ENCODE measurements at places on chromosomes 13 and 19.

GRCh38 chr13:28392896-28393505 is 101.9 kb downstream of the FLT1 start:
- DNase-seq: no peak

GRCh38 chr19:50983625-50984292 is at the start of gene KLK7:
Gene KLK7 (minus strand): TSS chr19:50983917. CDS start chr19:50982399, 1,518 bp downstream.
- DNase-seq: no peak

- DNase-seq: no peak
Observed at GRCh38 chr13:107231944-107232343, 664.0 kb upstream of the ARGLU1 start.

GRCh38 chr19:33885236-33885635 is 88.6 kb downstream of the KCTD15 start:
- no peak for DNase-seq

GRCh38 chr19:13959962-13960862 is 7.9 kb downstream of the DCAF15 start:
- peak; percentile 29 for DNase-seq

GRCh38 chr13:22031702-22032286 is 360.9 kb downstream of the FGF9 start:
- no peak for DNase-seq

GRCh38 chr19:16377521-16377920 is 52.9 kb downstream of the KLF2 start:
- no peak for DNase-seq

All from NCI-H82 (cell line).